ENCODE measurements at places on chromosomes 7 and 10. TPM values are rescaled to one million over a fixed set of nuclear protein-coding genes. Genes with fewer than 3 reads are reported as not detected.

DNA sequence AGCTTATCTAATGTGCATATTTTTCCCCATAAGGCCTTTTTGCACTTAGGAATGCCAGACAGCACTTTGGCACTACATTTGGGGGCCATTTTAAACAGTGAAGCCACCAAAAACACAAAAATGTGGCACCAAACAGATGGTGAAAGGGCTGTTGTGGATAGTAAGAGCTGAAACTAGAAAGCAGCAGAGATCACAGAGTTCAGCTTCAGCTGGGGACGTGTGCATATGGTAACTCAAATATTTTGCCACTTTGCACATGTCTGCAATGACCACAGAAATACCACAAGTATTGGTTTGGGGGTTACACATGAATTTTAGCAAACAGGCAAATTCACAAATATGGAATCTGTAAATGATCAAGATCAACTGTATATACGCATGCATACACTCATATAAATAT lies 72.8 kb downstream of the PODXL start:
- H3K4me3 ChIP-seq, result no peak overlapping the region
- DNase-seq, result no peak
- H3K27ac ChIP-seq, result no peak overlapping the region
- peaks cover 19% of the 10 kb centered on the region for H3K36me3 ChIP-seq
- no peaks in the 10 kb centered on the region for H3K27me3 ChIP-seq

GRCh38 chr10:110680273-110681020 lies 36.3 kb downstream of the RBM20 start:
- H3K4me3 ChIP-seq, result no peak overlapping the region
- no peaks in the 10 kb centered on the region for H3K36me3 ChIP-seq
- H3K27me3 ChIP-seq, result peaks cover 40% of the 10 kb centered on the region
- H3K27ac ChIP-seq, result no peak overlapping the region
- peaks cover 3% of the 10 kb centered on the region for H3K4me1 ChIP-seq

TRIM73 gene
- total RNA-seq, result 6.4 TPM

ZNF32 gene
- total RNA-seq, result 12.9 TPM
